Right lung (tissue), 10 donors: ENCODE measurements at places on chromosomes 4 and X.

GRCh38 chr4:119543779-119544178, 84.8 kb downstream of the PDE5A start:
- no peak for DNase-seq

GRCh38 chr4:39406763-39407583, at the start of gene KLB:
Gene KLB (plus strand): TSS chr4:39406930. CDS start chr4:39406950, 20 bp downstream.
- DNase-seq, result no peak

- DNase-seq, result no peak
Measured at GRCh38 chr4:184695178-184695896, 38.6 kb downstream of the CENPU start.

- peak; percentile 70 for DNase-seq
Measured at GRCh38 chr4:146520896-146521540, 722 bp downstream of the SLC10A7 start.

DNA sequence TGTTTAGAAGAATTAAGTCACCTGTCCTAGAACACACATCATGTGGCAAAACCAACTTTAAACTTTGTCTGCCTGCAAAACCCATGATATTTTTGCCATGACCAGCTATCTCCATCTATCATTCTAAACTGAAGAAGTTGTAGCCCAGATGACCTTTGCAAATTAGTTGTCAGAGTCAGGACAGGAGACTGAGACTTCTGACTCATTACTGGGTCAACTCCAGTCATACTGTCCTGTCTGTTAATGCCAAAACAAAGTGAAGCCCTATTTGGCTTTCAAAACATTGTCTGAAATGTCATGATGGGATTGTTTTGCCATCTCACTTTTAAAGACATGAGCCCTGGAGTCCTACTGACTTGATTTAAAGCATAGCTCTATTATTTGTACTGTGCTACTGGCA, 365.7 kb upstream of the CPEB2 start:
- DNase-seq, result no peak

DNA sequence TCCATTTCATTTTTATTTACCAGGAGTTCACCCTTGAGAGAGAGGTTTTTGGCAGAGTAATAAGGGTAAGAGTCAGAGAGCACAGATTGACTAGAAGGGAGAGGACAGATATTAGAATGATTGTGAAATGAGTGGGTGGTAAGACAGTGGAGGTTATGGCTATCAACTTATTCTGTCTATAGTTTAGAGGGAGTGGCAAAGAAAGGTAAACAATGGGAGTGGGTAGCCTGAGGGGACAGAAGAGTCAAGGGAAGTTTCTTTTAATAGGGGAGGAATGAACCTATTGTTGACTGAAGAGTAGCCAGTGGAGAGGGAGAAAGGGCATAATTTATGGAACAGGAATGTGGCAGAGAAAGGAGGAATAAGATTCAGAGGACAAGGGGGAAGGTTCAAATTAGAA, 186.5 kb upstream of the NRK start:
- DNase-seq, result no peak

- DNase-seq, result no peak
Measured at GRCh38 chr4:7389719-7390118, 45.0 kb downstream of the PSAPL1 start.

DNA sequence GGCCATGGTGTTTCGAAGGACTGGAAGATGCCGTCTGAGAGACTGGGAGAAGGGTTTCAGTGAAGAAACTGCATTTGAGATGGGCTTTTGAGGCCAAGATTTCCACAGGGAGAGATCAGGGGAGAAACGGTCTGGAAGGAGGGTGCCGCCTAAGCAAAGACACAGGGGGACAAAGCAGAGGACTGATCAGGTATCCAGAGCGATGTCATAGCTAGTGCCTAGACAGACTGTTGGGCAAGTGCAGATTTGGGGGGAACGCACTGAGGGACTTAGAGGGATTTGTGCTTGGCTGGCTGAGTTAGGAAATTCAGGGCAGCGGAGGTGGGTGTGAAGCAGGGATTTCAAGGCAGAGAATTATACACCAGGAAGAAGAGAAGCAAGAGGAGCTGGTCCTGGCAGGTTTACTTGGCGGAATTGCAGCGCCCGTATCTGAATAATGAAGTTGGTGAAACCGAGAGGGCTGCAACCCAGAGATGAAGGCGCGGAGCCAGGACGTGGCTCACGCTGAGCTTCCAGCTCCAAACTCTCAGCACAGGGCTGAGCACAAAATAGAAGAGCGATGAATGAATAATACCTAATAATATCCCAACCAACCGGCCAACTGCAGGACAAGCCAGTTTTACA, 106.9 kb downstream of the MAML3 start:
- DNase-seq, result no peak

- DNase-seq, result peak; percentile 45
Measured at GRCh38 chrX:38018766-38019425, 12.5 kb downstream of the SYTL5 start.

- DNase-seq, result no peak
Measured at GRCh38 chrX:11412715-11413623, 119.8 kb downstream of the AMELX start.

- peak; percentile 31 for DNase-seq
Measured at GRCh38 chr4:5707778-5708448, 446 bp downstream of the EVC2 start.

DNA sequence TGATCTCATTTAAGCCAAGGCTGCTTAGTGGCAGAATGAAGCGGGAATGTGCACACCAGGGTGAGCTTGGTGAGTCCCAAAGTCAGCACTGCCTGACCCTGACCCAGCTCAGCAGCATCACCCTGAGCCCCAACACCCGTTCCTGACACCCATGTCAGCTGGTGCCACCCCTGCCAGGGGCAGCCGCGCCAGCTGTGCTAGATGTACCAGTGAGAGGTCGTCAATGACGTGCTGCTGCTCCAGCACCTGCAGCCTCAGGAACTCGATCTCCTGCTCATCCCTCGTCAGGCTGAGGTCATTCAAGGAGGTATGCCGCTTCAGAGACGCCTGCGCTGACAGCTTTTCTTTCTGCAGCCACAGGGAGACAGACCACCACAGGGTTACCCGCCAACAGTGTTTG, 61.7 kb upstream of the C4orf50 start:
- no peak for DNase-seq

DNA sequence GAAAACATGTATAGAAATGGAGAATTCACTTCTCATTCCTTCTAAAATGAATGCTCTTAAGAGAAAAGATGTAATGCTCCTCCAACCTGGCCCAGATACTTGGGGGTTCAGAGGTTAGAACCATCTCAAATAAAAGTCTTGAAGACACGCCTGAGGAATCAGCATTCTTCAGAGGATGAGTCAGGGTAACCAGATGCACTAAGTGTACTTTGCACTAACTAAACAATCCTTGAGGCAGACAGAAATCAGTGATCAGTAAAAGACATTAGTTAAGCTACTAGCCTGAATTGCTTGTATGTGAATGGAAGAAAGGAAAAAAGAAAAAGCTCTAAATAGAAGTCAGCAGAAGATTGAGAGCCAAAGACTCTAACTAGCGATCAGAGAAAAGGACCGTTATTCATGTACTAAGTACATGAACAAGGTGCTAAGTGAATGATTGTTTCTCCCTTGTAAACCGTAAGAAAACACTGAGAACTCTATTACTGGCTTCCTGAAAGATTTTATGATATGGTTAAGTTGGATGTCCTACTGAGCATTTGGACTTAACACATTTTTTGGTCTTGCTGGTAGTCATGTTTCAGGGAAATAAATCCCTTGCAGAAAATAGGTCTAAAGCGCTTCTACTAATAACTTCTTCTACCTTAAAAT, 738.3 kb downstream of the STPG2 start:
- DNase-seq, result no peak

- DNase-seq, result no peak
Measured at GRCh38 chr4:7540206-7540605, 105.5 kb upstream of the PSAPL1 start.

GRCh38 chr4:149845743-149846142, 30.1 kb upstream of the IQCM start:
- DNase-seq, result peak; percentile 51

- no peak for DNase-seq
Measured at GRCh38 chrX:46298821-46299220, 246.4 kb downstream of the ZNF674 start.

DNA sequence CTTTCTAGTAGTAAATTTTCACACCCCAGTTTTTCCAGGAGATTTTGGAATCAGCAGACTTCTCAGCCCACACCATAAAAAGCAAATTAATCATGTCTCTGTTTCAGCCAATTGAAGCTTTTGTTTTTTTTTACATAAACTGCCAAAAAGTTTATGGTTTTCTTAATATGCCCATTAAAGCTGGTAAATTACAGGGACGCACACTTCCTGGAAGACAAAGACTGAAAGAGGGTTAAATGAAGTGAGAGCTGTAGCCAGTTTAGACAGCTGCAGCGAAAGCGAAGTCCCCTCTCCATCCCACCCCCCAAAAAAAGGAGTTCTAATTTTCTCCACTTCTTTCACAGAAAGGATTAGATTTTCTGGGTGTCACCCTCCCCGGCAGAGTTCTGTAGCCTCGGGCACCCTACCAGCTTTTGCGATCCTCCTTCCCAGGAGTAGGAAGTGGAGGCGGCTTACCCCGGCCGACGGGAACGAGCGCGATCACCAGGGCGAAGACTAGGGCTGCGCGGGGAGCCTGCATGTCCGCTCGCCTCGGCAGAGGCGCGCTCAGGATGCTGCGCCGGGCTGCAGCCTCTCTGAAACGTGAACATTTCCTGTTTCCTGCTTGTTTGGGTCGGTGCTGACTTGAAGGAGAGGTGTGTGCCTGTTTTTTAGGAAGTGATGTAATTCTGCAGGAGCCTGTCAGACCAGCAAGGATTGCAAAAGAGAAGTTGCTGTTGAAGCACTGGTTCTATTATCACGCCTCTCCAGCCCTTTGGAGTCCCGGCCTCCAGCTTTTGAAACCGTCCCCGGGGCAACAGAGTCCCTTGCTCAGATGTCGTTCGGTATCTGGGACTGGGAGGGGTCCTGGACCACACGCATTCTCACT, at the start of gene TMEM154:
Gene TMEM154, minus strand, starts transcription at position 584 of the 868 bp plus-strand sequence. Its CDS starts 64 bp downstream, at position 520.
- peak; percentile 38 for DNase-seq

GRCh38 chr4:6278801-6279197, 9.1 kb downstream of the WFS1 start:
- peak; percentile 80 for DNase-seq

DNA sequence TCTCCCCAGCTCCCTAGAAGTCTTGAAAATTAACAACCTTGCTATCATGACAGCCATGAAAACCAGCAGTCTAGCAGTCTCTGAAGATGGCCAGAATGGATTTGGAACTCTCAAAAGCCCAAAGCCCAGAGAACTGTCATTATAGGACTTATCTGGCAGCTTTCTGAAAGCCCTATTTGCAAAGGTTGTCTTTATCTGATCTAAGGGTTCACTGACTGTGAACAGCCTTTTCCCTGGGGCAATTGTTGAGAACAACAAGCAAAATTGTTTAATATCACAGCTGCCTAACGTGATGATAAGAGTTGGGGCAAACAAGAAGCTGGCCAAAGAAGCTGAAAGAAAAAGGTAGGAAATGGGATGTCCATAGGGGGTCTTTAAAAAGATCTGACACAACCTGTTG, 20.9 kb upstream of the KLHL8 start:
- no peak for DNase-seq

DNA sequence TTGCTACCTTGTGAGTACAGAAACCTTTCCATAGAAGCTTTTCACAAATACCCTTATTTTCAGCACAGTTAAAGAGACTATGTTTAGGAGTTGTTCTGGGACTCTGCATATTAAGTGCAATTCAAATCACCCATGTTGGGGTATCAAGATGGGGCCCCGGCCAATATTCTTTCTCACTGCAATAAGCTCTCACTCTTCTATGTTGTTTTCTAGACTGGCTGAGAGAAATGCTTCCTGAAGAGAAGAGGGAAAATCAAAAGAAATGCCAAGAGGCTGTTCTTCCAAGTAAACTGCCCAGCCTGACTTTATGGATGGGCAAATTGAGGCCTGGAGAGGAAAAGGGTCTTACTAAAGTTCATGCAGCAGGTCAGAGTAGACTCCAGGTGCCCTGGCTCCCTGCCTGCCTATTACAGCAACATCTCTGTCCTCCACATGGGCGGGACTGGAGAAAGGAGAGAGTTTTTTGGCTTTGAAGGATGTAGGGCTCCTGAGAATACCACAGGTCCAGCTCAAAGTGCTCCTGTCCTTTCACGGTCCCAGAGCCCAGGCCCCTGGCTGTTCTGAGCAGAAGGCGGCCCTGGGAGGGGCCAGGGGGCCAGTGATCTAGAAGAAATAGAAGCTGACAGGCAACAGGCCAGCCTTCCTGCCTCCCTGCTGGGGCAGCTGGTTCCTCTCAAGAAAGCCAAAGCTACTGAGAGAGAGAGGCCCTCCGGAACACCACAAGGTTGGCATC, 745 bp upstream of the IQSEC2 start:
- no peak for DNase-seq

- no peak for DNase-seq
Measured at GRCh38 chr4:38230821-38231563, 270.8 kb downstream of the PTTG2 start.

- DNase-seq, result peak; percentile 12
Measured at GRCh38 chr4:104465201-104465600, 29.5 kb downstream of the CXXC4 start.

- no peak for DNase-seq
Measured at GRCh38 chr4:39279416-39279815, 86.7 kb downstream of the RFC1 start.

GRCh38 chr4:87382116-87382515, 8.9 kb downstream of the HSD17B11 start:
- no peak for DNase-seq
